ENCODE measurements at places on chromosomes 12 and 14. TPM values are rescaled to one million over a fixed set of nuclear protein-coding genes. Genes with fewer than 3 reads are reported as not detected.
A peak's percentile ranks its signal among the peaks of the same experiment; 100 is the strongest.

- no peak for DNase-seq
Observed at GRCh38 chr14:96126339-96126782, 78.3 kb upstream of the BDKRB2 start.

- DNase-seq, result no peak
Observed at GRCh38 chr12:101824831-101825230, 5.9 kb downstream of the GNPTAB start.

GRCh38 chr12:20361416-20361815 is 6.9 kb upstream of the PDE3A start:
- DNase-seq, result peak; percentile 56

DNA sequence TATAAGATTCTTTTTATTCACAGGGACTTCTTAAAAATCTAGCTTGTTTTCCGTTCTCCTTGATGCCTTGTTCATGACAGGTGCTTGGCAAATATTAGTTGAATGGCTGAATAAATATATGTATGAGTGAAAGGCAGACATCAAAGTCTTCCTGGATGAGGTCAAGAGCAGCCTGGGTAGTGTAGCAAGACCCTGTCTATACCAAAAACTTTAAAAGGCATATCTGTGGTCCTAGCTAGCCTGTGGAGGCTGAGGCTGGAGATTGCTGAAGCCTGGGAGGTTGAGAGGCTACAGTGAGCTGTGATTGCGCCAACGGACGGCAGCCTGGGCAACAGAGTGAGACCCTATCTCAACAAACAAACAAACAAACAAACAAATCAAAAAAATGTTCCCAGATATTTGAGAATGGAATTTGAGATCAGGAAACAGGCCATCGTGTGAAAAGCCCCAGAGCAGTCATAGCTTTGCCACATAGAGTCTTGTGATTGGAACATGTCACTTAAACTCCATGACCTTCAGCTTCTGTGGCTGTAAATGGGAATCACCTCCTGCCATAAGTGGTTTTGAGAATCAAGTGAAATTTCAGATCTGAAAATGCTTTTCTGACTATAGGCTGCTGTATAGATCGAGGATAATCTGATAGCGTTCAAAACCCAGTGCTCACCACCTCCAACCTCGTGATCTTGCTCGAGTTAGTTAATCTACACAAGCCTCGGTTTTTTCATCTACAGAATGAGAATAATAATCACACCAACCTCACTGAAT is 64.3 kb downstream of the ZFP36L1 start:
- no peak for DNase-seq

Gene ATXN3
- 34.6 TPM for total RNA-seq

- peak; percentile 81 for DNase-seq
Observed at GRCh38 chr14:80946187-80946586, 4.6 kb upstream of the CEP128 start.

Gene GLT8D2
- total RNA-seq, result 4.7 TPM

Gene LRP6
- 21.2 TPM for total RNA-seq

DNA sequence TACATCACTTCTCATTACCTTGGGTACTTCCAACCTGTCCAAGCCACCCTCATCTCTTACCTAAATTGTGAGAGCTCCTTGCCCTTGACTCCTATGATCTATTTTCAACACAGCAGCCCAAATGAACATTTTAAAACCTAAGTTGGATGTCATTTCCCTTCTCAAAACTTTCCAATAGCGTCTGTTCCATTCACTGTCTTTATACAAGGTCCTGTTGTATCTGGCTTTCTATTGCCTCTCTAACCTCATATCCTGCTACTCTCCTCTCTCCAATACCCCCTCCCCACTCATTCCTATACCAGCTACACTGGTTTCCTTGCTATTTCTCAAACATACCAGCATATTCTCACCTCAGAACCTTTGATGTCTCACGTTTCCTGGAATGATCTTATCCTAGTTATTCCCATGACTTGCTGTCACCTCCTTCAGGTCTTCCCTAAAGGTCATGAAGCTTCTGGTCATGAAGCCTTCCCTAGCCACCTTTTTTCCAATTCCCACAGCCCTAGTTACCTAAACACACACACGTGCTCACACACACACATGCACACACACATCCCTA is 4.1 kb upstream of the KANSL2 start:
- no peak for DNase-seq

Gene TCP11L2
- 1.7 TPM for total RNA-seq

DNA sequence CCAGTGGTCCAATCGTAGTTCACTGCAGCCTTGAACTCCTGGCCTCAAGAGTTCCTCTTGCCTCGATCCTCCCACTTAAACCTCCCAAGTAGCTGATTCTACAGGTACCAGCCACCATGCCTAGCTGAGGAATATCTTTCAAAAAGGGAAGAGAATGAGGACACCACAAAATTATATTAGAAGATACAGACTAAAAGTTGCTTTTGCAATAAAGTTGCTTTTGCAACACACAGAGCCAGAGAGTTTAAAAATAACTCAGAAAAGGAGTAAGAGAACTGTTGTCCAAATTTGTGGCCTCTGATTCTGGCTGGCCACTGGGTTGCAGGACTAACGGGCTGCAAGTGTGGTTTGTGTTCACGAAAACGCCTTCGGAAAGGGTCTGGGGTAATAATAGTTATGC is 19.8 kb downstream of the TMEM253 start:
- DNase-seq, result no peak

DNA sequence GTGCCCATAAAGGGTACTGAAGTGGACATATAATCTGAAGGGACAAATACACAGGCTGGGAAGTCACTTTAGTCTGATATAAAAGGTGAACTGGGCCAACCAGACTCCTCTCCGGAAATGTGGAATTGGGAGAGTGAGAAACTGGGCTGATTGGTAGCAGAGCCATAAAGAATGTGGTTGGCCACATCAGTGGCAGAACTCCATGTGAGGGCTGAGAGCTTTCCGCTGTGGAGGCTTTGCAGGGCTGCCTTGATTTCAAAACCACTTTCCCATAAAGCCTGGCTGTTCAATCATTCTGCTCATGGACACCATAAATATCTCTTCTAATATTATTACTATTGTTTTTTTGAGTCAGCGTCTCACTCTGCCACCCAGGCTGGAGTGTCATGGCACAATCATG is 220.3 kb downstream of the MON2 start:
- no peak for DNase-seq

- DNase-seq, result no peak
Observed at GRCh38 chr12:132118876-132119275, 25.2 kb downstream of the DDX51 start.

Gene MDGA2
- 4.2 TPM for total RNA-seq

Gene TAS2R14
- 0.74 TPM for total RNA-seq

Gene TCL1B
- total RNA-seq, result not detected

GRCh38 chr12:38201461-38202276 is 114.9 kb upstream of the ALG10B start:
- DNase-seq, result no peak

Gene GLIPR1
- total RNA-seq, result 123 TPM

DNA sequence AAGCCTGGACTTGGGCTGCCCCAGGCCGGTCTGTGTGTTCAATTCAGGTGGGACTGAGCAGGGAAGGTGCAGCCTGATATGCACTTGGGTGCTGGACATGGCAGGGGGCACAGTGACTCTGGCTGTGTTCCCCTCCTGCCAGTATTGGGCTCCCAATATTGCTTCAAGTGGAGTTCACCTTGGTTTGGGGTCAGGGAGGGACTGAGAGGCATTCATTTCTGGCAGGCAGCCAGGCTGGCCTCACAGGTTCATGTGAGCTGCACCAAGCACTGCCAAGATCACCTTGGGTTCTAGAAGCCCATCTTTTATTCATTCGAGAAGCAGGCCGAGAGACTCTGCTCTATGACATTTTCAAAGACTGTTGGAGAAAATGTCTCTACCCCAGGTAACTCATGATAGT is 245.0 kb downstream of the CHST11 start:
- DNase-seq, result no peak

GRCh38 chr12:75944097-75944904 is 87.3 kb downstream of the PHLDA1 start:
- DNase-seq, result peak; percentile 98

DNA sequence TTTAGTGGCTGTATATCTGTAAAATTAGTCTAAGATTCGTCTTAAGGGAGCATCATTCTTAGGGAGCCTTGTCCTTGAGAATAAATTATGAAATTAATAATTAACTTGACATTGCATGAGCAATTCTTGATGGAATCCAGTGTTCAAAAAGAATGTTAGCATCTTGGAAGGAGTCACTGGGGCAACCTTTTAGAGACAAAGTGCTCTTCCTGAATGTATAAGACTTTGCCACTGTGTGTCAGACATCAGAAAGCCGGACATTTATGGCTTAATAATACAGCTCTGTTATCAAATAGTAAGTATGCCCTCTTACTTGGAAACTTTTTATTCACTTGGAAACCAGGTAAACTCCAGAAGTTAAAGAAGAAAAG is 83.3 kb downstream of the CCER1 start:
- no peak for DNase-seq

GRCh38 chr12:91387461-91388134 is 205.0 kb upstream of the DCN start:
- no peak for DNase-seq

- DNase-seq, result no peak
Observed at GRCh38 chr14:39320318-39320717, 86.6 kb downstream of the MIA2 start.

Gene SLC6A12
- total RNA-seq, result not detected

Gene PPP1R3E
- total RNA-seq, result 3.2 TPM

DNA sequence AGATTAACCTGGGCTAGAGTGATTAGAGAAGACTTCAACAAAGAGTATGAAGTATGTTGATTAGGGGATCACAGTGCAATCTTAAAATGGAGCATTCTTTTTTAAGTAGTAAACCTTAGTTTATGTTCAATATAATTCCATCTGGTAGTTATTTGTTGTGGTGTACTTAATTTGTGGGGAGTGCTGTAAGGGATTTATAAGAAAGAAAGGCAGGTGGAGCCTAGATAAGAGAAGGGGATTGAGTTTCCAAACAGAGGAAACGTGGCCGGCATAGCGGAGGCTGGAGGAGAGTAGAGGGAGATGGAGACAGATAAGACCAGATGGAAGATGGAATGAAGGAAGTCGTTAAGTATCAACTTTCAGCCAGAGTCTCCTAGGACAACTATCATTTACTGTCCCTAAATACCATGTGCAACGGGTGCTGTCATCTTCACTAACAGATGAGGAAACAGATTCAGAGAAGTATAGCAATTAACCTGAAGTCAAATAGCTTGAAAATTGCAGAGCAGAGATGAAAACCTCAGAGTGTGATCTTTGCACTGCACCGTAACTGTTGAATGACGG is 38.1 kb downstream of the GOLGA5 start:
- no peak for DNase-seq

Gene SERPINA3
- total RNA-seq, result not detected

DNA sequence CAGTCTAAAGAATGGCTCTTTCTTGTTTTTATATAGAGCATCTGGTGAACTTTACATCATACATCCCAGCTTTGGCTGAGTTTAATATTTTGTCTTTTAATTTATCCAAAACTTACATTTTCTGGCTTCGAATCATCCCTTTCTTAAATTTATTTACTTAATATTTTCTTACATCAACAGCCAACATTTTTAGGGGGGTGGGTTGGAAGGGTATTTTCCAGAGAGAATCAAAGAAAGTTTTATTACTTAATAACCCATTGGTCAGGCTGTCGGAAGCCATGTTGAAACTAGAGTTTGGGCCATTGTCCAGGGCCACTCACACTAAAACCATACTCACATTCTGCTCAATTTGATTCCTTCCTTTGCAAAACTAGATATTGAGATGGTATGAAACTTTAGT is 220.2 kb downstream of the AEBP2 start:
- no peak for DNase-seq

DNA sequence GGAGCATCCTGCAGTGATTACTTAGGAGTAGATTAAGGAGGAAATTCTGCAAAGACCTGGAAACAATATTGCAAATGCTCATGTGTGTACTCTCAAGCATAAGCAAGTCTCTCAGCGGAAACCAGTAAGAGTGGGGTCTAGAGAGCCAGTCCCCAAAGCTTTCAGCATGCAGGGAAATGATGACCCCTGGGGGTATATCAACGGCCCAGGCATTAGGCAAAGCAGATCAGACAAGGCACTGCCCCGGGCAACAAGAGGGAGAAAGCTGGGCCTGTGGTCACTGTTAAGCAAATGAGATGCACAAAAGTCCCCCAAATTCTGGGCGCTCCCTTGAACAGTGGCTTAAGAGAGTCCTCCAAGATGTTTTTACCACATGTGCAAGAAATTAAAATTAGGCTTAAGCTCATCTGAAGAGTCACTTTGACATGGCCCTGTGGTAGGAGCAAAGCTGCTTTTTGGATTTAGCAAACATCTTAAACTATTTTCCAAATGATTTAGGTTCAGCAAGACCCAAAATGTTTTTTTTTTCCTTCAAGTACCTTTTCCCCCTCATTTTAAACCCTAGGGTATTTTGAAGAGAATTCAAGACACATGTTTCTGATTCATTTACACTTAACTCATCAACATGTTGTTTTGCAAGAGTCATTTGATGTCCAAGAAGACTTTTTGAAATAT is 457.1 kb upstream of the TBX3 start:
- no peak for DNase-seq

DNA sequence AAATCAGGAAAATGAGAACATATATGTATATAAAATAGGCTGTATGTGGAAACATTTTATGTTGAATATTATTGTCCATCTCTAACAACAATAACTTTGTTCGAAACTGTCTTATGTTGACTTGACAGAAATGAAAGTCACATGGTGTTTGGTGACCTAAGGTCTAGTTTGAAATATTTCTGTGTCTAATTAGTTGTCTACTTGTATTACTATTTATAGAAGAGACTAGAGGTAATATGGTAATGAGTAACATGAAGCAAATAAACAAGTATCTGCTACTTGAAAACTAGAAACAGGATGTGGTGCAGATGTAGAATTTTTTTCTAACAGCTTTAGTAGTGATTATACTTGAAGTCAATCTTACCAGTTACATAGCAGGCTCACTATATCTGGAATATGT is 3.9 kb downstream of the GPHN start:
- DNase-seq, result no peak

- peak; percentile 31 for DNase-seq
Observed at GRCh38 chr12:109840305-109841074, 7.3 kb upstream of the TRPV4 start.

Gene ST8SIA1
- 2.5 TPM for total RNA-seq

GRCh38 chr14:45699471-45699870 is 446.5 kb upstream of the MIS18BP1 start:
- peak; percentile 18 for DNase-seq

Gene TPH2
- not detected for total RNA-seq

DNA sequence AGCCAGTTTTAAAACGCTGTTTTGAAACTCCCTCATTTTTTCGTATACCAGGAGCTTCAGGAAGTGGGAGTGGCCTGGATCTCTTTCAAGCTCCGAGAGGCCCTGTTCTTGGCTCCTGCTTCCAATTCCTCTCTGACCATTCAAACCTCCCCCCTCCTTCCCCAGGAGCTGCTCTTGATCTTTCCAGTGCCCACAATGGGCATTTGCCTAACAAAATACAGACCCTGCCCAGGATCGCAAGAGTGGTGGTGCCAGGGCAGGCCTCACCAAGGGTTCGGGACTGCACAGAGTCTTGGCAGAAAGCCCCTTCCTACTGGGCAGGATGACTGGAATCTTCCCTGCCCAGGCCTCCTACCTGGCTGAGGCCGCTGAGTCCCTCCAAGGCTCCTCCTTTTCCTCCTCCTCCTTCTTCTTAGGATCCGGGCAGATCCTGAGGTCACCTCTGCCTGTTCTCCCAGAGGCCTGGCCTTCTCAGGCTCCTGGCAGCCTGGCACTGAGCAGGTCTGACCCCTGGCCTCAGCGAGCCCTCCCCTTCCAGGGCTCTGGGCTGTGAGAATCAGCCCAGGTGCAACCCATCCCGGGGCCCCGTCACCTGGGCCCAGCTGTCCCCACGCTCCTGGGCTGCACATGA is 46.9 kb upstream of the NOS1 start:
- peak; percentile 4 for DNase-seq

Gene EML5
- 2.0 TPM for total RNA-seq

Gene EIF2S1
- total RNA-seq, result 506 TPM
